Stimulated activated CD8-positive, alpha-beta memory T cell treated with anti-CD3 and anti-CD28 coated beads, Interleukin-4, amount 100 ng/mL, for 48 hours (primary cell): ENCODE measurements at places on chromosomes 1 and 21.

DNA sequence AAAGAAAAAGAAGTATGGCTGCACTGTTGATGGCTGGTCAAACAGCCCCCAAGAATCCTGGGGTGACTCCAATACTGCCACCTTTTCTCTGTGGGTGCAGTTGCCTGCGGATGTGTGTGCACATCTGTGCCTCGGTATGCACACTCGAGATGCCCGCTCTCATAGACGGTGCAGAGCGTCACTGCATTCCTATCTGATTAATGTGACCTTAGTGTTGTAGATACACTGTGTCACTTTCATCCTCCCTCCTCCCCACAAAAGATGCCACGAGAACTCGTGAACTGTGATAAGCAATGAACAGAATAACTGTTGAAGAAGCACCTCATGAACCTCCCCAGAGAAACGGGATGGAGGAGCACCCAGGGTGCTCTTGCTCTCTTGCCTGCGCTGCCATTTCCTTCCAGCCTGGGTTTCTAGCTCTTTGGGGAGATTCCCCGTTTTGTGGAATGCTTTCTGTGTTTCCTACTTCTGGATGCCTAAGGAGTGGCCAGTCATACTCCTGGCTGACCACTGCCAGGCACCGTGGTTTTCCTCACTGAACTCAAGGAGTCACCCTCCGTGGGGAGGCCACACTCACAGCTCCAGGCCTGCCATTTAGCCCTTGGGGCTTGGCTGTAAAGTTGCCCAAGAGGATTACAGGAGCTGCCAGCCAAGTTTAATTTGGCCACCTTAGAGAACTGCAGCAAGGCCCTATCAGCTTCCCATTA is 32.0 kb downstream of the NTPCR start:
- no peak for DNase-seq

DNA sequence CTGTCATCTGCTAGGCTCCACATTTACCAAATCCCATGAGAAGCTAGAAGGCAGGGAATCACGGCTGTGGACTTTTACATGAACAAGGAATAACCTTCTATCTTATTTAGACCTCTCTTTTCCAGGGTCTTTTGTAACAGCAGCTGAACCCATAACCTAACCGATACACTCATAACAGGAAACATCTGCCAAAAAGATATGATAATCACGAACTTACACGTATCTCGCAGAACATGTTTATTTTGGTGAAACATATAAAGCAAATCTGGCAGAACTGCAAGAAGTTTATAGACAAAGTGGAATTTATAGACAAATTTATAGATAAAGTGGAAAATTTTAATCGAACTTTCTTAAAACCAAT is 20.4 kb downstream of the TINAGL1 start:
- no peak for DNase-seq

DNA sequence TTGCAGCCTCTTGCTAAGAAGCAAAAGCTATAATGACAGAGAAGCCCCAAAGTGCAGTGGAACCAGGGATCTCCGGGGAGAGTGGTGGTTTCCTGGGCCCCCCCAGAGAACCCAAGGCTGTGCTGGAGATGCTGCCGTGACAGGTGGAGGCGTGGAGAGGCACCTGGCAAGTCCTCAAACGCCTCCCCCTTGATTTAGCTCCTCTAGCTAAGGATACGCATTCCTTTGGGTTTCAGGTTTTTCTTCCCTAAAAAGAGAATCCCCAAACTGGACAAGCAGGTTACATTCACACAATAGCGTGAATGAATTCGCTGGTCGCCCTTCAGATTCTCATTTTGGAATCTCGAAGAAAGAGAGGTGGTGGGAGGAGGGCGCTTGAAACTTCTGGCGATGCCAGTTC is 853 bp upstream of the ATP1A1 start:
- DNase-seq: no peak

DNA sequence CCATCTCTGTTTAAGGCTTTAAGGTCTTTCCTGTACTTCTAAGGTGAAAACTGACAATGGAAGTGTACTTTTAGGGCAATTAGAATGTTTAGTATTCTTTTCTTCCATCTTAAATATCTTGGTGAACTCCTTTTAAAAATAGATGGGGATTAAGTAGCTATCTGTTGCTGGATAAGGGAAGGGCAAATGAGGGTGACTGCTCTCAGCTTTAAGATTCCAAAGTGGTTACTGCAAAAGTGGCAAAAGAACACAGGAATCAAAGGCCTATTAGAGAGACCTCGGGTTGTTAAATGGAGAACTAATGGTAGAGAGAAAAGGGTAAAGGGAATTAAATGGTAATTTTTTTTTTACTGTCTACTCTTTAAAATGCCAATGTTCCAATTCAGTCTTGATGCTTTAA is 774.1 kb upstream of the B3GALT2 start:
- no peak for DNase-seq

- DNase-seq: no peak
Observed at GRCh38 chr1:228280106-228280901, 72.5 kb downstream of the OBSCN start.

DNA sequence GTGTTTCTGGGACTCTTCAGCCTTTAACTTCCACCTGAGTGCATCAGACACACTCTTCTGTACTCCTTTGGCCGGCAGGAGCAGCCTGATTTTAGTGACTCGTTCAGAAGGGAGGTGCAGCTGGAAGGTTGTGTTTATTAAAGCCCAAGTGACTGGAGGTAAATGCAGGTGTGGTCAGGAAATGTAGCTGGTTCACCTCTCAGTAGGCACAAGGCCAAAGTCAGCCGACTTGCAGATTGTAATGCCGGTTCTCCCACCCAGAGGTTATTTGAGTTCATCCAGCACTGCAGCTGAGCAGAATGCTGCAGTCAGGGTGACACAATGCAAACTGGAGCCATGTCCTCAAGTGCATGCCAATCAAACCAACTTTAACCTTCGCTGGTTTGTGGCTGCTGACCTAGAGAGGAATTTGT is 91.5 kb downstream of the SPATA46 start:
- DNase-seq: no peak

- DNase-seq: no peak
Observed at GRCh38 chr1:25006770-25007169, 76.7 kb upstream of the RUNX3 start.

- DNase-seq: no peak
Observed at GRCh38 chr1:54486907-54487306, 61.1 kb upstream of the ACOT11 start.
